ENCODE measurements at places on chromosomes 6 and 20. TPM values are rescaled to one million over a fixed set of nuclear protein-coding genes. Genes with fewer than 3 reads are reported as not detected.

GRCh38 chr6:69379518-69379917, 417.3 kb downstream of the LMBRD1 start:
- DNase-seq, result no peak

Gene UNC5CL
- 0.79 TPM for polyA plus RNA-seq

Gene BPHL
- 14.9 TPM for polyA plus RNA-seq

- DNase-seq, result peak; percentile 35
Measured at GRCh38 chr6:91476000-91476399, 889.1 kb upstream of the MAP3K7 start.

Gene PSORS1C2
- not detected for polyA plus RNA-seq

GRCh38 chr20:59102841-59103299, 60.3 kb upstream of the PRELID3B start:
- no peak for DNase-seq

DNA sequence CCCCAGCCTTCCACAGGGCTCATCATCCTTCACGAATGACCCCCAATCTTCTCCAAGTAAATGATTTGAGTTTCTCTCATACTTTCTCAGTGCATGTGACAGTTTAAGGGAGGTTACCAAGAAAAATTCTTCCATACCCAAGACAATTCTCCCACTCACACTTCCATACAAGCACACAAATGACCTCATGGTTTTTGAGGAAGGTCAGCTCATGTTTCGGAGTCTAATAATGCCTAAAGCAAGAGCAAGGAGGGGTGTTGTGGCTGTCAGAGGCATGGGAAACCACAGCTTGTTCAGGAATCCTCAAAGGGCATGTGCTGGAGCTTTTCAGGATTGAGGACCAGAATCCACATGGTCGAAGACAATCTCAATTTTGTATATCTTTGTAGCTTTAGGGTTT, 279.0 kb downstream of the MAFB start:
- DNase-seq, result no peak

Gene RAET1L
- polyA plus RNA-seq, result 0.22 TPM

Gene MUC22
- not detected for polyA plus RNA-seq

GRCh38 chr6:107114213-107114925, 946 bp downstream of the BEND3 start:
- peak; percentile 78 for DNase-seq

GRCh38 chr20:54123587-54124180, 50.1 kb downstream of the CYP24A1 start:
- peak; percentile 100 for DNase-seq

DNA sequence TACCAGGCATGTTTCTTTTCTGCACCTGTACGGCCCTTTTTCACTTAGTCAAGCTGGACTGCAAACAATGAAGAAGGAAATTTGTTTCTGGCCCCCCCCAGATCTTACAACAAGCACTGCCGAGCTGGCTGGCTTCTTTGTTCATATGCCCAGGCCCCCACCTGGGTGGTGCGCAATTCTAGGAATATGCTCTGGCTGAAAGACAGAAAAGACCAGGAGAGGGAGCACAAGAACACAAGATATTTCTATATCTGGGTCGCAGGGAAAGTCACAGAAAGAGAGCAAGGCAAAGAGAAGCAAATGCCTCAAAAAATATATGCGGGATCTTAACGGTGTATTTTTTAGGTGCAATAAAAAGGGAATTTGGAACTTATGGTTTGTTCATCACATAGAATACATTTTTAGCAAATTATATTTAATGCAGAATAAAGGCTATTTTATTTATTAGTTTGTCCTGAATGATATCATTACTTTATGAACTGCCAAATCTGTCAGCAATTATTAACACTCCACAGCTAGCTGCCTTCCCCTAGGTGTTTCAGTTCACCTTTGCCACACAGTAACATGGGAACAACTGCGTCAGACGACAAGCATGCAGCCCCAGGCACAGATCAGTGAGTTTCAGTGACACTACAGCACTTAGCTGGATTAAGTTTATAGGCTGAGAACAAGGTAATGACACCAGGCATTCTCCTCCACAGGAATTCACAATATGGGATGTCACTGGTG, 76.5 kb downstream of the GJA10 start:
- DNase-seq, result peak; percentile 33

DNA sequence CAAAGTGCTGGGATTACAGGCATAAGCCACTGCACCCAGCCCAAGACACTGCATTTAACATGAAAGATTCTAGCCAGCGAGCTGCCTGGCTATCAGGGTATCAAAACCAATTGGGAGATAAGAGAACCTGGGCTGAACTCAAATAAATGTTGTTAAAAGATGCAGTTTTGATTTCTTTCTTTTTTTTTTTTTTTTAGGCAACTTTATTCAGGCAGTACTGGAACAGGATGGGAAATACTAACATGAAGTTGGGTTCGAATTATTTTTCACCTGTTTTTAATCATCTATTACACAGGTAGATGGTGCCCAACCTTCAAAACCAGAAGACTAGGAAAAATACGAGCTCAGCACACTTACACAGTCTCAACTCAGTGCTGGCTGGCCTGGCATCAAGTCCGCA, 63.7 kb downstream of the TRERF1 start:
- no peak for DNase-seq

- DNase-seq, result no peak
Measured at GRCh38 chr6:169976301-169977081, 225.1 kb downstream of the ERMARD start.

- DNase-seq, result no peak
Measured at GRCh38 chr6:146341493-146342230, 202.0 kb upstream of the RAB32 start.

Data from A549 (cell line).